ENCODE measurements at places on chromosomes 2 and 18. TPM values are rescaled to one million over a fixed set of nuclear protein-coding genes. Genes with fewer than 3 reads are reported as not detected.

IL37 gene
- 0.28 TPM for total RNA-seq

TRIB2 gene
- 173 TPM for total RNA-seq

SMARCAL1 gene
- 13.6 TPM for total RNA-seq

LIPT1 gene
- total RNA-seq: 11.8 TPM

SLC4A1AP gene
- 28.1 TPM for total RNA-seq

BCL11A gene
- total RNA-seq: 14.9 TPM

SPC25 gene
- total RNA-seq: 9.4 TPM

ABCB11 gene
- 0.66 TPM for total RNA-seq

COL4A3 gene
- total RNA-seq: 1.7 TPM

MC2R gene
- total RNA-seq: not detected

ZAP70 gene
- total RNA-seq: 0.40 TPM

ZNF521 gene
- 63.9 TPM for total RNA-seq

CERKL gene
- 2.6 TPM for total RNA-seq

TMEFF2 gene
- 14.0 TPM for total RNA-seq

AQP12B gene
- not detected for total RNA-seq

ADRA2B gene
- total RNA-seq: 0.79 TPM

TTN gene
- 2.6 TPM for total RNA-seq

SSB gene
- 128 TPM for total RNA-seq

OXER1 gene
- total RNA-seq: 1.1 TPM

ANKRD53 gene
- 2.5 TPM for total RNA-seq

All from spinal cord (tissue), 10 donors.